ENCODE measurements at places on chromosomes 7 and 10.

GRCh38 chr7:36127075-36127740, 25.8 kb upstream of the EEPD1 start:
- no peak for DNase-seq

- DNase-seq = no peak
Measured at GRCh38 chr7:141167381-141167964, 93.6 kb downstream of the TMEM178B start.

GRCh38 chr10:80472234-80473095, 18.4 kb downstream of the TSPAN14 start:
- peak; percentile 85 for DNase-seq

DNA sequence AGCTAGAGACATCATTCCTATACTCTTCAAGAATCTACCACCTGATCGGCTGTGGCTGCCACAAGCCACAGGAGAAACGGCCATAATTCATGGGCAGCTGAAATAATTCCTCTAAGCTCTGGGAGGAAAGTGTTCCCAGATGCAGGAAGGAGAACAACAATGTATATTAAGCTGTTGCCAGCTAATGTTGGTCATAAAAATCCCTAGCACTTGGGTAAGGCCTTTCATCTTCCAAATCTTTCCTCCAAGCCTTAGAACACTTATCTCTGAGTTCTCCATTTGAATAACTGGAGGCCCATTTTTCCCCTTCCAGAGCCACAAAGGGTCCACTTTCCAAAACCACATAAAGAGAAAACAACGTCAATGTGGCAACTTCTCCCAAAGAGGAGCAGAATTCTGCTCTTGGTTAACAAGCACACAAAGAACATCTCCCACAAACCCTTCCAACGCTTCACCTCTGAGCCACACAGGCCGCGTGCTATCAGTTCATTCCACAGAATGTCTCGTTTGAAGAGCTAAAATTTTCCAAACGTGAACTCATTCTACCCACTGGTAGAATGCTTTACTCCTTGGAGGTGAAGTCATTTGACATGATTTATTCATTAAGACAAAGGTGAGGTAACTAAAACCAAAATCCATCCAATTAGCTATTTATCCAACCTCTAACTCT, 11.2 kb downstream of the KCNMA1 start:
- no peak for DNase-seq

DNA sequence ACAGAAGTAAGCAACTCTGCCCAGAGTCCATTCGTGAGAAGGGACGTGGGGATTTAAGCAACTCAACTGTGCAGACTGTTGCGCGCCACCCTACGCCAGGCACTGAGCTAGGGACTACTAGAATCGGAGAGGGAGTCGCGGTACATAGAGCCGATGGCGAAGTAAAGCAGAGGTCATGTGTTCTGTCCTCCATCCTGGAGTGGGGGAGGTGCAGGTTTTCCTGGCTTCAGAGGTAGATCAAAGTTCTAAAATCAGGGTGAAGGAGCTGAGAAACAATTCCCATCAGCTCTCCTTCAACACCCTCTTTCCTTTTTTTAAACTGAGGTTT, 23.2 kb downstream of the SLC35G1 start:
- no peak for DNase-seq

GRCh38 chr7:92782236-92782635, 54.1 kb downstream of the CDK6 start:
- DNase-seq = no peak

GRCh38 chr10:12757351-12757750, 244.2 kb downstream of the CCDC3 start:
- no peak for DNase-seq

GRCh38 chr10:43127442-43127841, 10.8 kb upstream of the CSGALNACT2 start:
- no peak for DNase-seq

DNA sequence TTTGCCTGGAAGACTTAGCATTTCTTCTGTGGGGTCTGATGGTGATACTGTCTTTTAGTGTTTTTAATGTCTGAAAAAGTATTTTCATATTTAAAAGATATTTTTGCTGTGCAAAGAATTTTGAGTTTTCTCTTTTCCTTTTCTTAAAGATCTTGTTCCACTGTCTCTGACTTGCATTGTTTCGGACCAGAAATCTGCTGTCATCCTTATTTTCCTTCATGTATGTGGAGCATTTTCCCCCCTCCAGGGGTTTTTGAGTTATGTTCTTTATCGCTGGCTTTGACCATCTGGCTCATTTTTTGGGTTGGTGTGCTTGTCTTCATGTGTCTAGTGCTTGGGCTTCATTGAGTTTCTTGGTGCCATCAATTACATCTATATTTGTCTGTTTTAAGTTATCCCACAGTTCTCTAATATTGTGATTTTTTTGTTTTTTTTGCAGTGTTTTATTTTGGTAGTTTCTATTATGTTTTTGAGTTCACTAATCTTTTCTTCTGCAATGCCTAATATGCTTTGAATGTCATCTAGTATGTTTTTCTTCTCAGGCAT, 119.9 kb downstream of the MGMT start:
- no peak for DNase-seq

GRCh38 chr7:114786455-114786854, 135.4 kb upstream of the MDFIC start:
- DNase-seq = peak; percentile 61

GRCh38 chr10:22593636-22594198, 120.7 kb downstream of the PIP4K2A start:
- no peak for DNase-seq

GRCh38 chr10:32943395-32943794, 14.6 kb downstream of the ITGB1 start:
- no peak for DNase-seq

DNA sequence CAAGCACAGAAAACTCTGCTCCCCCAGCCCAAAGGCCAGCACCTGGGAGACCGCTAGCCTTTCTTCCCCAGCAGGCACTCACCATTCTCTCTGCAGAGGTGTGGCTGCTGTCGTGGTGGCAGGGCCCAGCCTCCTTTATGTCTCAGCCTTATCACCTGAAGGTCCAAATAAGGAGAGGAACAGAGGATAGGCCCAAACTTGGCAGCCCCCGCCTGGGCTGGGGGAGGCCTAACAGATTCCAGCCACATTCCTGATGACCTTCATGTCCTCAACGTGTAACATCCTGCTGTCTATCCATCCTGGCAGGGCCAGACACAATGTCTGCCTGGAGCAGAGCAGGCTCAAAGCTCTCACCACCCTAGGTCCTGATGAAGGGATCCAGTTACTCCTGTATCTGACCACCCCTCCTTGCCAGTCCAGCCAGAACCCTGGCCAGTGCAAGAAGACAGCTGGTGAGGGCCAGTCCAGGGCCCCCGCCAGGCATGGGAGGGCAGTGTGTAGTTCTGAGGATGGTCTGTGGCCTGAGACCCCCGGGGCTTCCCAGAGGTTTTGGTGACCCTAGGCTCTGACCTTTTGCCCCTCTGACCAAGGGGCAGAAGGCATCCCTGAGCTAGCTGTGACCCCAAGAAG, at the start of gene MYL7:
Gene MYL7, minus strand, starts transcription at position 112 of the 630 bp plus-strand sequence. Its CDS starts 27 bp downstream, at position 85.
- no peak for DNase-seq

DNA sequence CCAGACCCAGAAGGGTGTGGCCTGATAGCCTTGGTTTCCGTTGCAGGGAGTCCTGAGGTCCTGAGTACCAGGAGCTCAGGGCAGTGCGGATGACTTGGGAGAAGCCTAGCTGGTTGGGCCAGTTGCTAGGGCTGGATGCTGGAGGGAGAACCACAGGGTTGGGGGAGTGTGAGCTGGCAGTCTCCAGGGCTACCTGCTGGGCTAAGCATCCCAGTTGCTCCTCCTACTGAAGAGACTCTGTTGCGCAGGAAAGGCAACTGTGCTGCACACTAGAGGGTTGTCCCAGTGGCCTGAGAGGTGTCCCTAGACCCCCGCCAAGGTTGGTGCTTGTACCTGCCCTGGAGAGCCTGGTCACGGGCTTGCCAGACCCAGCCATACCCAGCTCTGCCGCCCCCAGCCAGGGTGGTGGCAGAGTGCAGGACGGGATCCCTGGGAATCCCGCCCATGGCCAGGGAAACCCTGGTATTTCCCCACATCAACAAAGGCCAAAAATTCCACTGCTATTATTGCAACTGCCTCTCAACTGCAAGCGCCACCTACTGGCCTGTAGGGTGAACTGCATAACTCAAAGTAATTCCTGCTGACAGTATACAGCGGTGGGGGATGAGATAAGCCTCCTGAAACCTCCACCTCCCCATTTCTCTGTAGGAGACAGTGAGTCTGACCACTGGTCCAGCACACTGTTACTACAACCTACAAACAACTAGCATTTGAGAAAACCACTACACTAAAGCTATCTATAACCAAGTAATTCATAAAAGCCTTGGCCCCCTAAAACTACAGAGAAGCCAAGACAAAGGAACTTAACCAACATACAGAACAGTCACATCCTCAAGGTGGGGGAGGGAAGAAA, 67.6 kb upstream of the DDC start:
- peak; percentile 70 for DNase-seq

- no peak for DNase-seq
Measured at GRCh38 chr7:148747274-148747673, 48.6 kb downstream of the CUL1 start.

DNA sequence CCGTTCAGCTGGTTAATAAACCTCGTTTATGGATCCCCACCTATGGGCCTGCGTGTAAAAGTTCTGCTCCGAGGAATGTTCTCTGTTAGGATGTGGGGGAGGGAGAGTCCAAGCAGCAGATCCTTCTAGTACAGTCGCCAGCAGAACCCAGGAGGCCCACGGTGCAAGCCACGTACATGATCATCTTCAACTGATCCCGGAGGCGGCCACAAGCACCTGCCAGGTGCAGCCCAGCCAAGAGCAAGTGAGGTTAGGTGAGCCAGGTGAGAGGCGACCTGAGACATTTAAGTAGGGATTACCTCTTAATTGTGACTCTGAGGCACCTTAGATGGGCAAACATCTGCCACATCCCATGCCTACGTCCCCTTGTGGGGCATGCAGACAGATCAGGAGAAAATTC, 18.0 kb upstream of the FGFR2 start:
- DNase-seq = no peak

- DNase-seq = no peak
Measured at GRCh38 chr10:76649723-76650127, 987.9 kb downstream of the KCNMA1 start.

DNA sequence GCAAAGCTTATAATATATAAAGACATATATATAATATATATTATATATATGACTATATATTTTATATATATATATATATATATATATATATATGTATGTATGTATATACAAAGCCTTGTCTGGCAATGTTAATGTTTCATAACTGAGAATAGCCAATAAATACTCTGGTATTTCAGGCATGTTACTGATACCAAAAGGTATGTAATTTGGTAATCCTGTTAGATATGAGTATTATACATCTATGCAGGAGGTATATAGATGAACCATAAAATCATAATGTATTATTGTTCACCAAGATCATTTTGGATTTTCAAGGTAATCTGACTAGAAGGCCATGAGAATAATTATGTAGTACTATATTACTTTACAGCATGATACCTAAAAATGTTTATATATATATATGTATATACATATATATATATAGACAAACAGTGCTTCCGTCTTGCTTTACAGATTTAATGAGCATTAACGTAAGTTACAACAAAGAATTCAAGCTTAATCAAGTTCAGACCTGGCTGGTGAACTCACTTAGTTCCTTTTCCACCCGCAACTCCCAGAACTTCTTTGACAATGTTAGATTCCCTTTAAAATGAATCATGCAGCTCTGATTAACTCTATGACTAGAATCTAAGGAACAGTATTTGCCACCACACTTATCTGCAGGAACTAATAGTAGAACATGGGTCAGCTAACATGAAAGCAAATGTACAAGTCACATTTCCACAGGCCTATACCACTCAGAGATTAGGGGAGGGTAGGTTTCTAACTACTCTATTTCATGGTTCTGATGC, 82.7 kb downstream of the SLC25A13 start:
- no peak for DNase-seq

- no peak for DNase-seq
Measured at GRCh38 chr10:130814610-130815009, 496.9 kb downstream of the TCERG1L start.

DNA sequence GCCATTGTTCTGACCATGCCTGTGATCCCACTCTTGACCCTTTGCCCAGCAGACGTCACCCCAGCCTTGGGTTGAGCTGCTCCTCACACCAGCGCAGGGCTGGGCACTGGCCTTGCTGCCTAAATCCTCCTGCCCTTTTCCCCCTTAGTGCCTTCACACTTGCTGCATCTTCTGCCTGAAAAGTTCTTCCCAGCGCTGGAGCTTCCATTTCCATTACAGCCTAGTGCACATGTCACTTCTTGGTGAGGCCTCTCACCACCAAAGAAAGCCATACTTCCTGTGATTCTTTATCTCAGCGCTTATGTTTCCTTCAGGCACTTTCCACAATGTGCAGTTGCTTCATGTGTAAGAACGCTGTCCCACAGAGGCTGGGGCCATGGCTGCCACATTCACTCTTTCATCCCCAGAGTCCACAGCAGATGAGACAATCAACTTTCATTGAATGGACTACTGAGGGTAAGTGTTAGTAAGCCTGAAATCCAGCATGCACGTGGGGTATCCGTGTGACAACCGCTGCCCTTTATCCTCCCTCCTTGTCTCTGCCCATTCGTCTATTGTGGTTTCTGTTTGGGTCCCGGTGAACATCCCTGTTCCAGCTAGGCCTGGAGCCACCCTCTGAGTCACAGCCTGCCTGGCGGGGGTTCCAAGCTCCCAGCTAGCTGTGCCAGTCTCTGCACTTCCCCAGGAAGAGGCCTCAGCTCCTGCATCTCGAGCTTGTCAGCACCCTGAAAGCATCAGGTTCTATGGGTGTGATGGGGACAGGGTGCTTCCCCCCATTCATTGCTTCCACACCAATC, 37.3 kb downstream of the ADRA2A start:
- DNase-seq = no peak

DNA sequence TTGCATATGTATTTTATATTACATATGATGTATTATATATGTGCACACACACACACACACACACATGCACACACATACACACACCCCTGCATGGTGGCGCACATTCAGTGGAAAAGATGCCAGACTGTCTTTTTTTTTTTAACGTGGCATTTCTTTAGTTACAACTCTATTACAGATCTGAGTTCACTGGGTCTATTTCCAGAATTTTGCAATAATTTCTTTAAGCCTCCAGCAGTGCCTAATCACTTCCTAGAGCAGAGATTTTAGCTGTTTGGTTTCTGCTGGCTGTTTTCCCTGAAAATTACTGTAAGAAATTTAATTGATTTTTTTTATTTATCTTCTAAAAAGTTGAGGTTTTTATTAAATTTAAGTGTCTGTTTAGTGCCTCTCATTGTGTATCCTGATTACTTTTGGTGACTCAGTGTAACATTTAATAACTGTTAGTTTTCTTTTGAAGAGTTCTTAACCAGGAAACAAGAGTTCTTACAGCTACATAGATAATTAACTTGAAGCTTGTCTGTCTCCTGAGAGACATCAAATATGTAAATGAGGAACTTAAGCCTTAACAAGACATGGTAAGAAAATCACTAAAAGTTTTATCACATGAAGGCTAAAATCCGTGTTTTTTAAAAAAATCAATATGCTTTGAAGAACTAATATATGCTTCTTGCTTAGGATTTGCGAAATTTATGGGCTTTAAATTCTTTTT, 232.0 kb downstream of the MDFIC start:
- no peak for DNase-seq

GRCh38 chr10:104054430-104054829, 31.2 kb downstream of the COL17A1 start:
- DNase-seq = no peak

DNA sequence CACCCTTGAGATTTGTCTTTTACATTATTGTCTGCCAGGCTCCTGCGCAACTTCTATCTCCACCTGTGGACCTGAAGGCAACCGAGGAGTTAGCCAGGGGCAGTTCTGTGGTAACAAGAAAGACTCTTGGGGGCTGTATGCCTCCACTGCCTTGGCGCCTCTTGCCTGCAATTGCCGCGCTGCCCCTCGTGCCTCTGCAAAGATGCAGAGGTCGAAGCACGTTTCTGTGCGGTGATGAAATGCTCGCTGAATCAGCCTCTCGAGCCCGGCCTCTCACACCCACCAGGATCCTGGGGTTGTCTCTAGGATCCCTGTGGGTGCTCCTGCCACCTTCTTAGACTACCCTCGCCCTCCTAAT, 486 bp upstream of the LHFPL3 start:
- DNase-seq = no peak
